Esophagus squamous epithelium (tissue), 5 donors: ENCODE measurements at places on chromosomes 2 and 18. TPM values are rescaled to one million over a fixed set of nuclear protein-coding genes. Genes with fewer than 3 reads are reported as not detected.

- DNase-seq, result no peak
Observed at GRCh38 chr18:50836521-50836957, 16.7 kb upstream of the MRO start.

RRM2 gene
- total RNA-seq, result 65.1 TPM

DNA sequence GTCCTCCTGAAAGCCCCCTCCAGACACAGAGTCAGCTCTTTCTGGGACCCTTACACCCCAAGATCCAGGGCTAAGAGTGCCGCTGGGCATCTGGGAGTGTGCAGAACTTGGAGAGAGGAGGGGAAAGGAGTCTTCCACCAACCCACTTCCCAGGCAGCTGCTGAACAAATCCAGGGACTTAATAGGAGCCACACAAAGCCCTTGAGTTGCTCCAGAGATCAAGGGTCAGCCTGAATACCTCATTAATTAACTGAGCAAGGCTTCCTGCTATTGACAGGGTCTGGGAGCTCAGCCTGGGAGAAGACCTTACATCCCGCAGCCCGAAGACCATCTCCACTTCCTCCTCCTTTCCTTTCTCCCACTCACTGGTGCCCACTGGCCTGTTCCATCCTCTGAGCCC, 108.3 kb downstream of the CELF4 start:
- no peak for DNase-seq

ALPP gene
- not detected for total RNA-seq

- DNase-seq, result no peak
Observed at GRCh38 chr2:160408173-160408958, 85.2 kb downstream of the RBMS1 start.

WDSUB1 gene
- 4.9 TPM for total RNA-seq

DNA sequence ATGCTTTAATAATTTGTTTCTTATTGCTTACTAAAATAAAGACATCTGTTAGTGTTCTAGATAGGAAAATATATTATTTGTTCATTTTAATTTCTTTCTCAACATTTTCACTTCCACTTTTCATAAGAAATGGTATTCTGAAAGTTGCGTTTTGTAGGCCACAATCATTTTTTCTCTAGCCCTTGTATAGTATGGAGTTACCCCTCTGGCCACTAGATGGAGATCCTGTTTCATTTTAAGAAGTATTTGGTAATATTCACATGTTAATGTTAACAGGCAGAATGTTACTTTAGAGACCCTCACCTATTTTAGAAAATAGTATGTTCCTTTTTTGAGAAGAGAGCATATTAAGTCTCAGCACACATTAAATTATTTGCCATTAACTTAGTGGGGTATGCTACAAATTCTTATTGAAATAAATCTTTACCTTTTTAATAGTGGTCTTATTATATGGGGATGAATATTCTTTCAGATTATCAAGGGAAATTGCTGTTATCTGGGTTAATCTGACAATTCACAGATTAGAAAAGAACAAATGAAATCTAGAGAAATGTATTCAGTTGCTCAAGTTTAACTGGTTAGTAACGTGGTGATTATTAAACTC, 73.9 kb upstream of the TTC27 start:
- no peak for DNase-seq

DNA sequence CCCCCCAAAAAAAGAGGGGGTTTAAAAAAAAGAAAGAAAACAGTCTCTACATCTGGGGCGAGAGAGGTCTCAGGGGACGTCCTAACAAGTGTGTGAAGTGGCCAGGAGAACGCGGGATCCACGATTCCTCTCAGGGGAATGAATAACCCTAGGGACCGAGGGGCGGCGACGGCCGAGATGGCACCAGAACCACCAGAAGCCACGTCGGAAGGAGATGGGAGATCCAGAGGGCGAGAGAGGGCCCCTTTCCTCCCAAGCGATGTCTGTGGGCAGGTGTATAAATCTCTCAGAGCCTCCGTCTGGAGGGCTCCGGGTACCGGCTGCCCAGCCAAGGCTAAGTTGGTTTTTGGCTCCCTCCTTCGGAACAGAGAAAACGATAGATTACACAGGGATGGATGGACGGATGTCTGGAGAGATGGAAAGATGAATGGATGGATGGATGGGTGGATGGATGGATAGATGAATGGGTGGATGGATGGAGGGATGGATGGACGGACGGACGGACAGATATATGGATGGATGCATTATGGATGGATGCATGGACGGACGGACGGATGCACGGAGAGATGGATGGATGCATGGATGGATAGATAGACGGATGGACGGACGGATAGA, 1.7 kb downstream of the EPHA4 start:
- no peak for DNase-seq

DNA sequence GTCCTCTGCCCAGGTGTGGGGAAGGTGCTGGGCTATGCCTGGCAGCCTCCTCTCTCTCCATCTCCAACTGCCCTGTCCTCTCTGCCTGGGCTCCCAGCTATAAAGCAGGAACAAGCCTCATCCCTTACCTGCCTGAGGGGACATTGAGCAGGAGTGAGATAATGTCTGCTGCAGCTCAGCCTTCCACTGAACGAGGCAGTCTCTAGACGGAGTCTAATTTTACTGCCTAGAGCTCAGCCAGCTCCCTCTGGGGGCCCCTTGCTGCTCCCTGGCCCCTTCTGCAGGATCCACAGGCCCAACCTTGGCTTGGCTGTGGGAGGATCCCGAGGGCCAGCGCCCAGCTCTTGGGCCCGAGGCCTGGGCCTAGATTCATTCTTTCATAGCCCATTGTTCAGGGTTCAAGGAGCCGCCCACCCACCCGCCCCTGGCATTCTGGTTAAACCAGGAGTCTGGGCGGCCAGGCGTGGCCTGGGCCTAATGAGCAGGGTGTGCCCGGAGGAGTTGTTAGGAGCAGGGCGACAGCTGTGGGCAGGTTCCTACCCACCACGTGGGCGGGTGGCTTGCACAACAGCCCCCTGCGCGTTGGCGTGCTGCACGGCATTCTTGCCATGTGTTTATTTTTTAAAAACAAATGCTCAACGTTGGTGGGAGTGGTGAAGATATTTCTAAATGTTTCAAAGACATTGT, 44.6 kb downstream of the FOSL2 start:
- DNase-seq, result no peak

GRCh38 chr2:3116371-3116770, 261.2 kb downstream of the EIPR1 start:
- no peak for DNase-seq

DNA sequence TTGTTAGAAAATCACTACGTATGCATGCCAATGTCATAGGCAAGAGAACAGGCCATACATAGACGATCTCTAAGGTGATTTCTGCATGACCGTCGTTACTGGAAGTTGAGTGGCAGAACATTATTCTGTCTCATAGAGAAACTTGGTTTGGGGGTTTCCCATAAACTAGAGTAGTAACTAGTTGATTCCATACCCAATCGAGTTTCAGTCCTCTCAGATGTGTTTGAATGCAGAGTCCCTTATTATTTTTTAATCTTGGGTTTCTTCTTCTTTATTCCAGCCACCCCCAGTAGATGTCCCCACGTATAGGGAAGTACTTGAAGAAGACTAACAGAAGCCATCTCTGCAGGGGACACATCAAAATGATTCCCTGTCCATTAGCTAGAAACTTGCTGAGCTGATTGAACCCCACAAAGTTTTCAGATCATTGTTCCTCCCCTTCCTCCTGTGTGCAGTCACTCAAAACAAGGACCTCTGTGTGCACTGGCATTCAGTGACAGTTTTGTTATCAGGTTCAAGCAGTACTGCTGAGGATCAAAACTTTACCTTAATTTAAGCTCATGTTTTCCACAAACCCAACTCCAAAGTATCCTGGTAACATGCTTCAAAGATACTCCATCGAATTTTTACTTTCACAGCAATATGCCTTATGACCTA, 68.4 kb upstream of the CDCA7 start:
- DNase-seq, result no peak

GRCh38 chr2:205474741-205475415, 207.4 kb upstream of the NRP2 start:
- no peak for DNase-seq

VWA3B gene
- not detected for total RNA-seq

GRCh38 chr2:159987181-159987580, 75.2 kb downstream of the PLA2R1 start:
- DNase-seq, result no peak

GRCh38 chr2:190357600-190357999, 14.2 kb downstream of the INPP1 start:
- DNase-seq, result no peak

LRRC30 gene
- not detected for total RNA-seq

TWIST2 gene
- total RNA-seq, result 33.0 TPM

DTYMK gene
- total RNA-seq, result 14.6 TPM

DNA sequence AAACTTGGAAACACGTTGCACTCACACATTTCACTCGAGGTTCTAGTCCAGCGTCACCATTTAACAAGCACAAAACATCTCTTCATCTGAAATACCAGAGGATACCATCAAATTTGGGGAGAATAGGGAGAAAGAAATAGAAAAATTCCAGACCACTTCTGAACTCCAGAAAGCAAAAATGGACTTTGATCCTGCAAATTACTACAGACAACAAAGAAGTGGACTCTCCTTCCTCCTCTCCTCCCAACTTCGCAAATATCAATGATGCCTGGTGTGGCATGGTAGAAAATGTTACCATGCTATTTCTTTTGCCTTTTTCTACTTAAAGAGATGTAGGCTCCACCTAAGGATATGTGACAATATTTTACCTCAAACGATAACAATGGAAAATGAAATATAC, 13.5 kb downstream of the UXS1 start:
- DNase-seq, result no peak

CPO gene
- total RNA-seq, result not detected

DNA sequence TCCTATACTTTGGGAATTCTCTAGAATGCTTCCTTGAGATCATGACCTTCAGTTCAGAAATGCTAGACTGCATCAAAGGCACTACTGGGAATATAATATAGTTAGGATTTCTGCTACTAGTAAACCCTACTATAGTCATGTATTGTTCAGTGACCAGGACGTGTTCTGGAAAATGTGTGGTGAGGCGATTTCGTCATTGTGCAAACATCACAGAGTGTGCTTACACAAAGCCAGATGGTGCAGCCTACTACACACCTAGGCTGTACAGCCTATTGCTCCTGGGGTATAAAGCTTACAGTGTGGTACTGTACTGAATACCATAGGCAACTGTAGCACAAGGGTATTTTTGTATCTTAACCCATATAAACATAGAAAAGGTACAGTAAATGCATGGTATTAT, 13.0 kb downstream of the CXCR4 start:
- DNase-seq, result no peak

CENPA gene
- total RNA-seq, result 3.4 TPM

DNA sequence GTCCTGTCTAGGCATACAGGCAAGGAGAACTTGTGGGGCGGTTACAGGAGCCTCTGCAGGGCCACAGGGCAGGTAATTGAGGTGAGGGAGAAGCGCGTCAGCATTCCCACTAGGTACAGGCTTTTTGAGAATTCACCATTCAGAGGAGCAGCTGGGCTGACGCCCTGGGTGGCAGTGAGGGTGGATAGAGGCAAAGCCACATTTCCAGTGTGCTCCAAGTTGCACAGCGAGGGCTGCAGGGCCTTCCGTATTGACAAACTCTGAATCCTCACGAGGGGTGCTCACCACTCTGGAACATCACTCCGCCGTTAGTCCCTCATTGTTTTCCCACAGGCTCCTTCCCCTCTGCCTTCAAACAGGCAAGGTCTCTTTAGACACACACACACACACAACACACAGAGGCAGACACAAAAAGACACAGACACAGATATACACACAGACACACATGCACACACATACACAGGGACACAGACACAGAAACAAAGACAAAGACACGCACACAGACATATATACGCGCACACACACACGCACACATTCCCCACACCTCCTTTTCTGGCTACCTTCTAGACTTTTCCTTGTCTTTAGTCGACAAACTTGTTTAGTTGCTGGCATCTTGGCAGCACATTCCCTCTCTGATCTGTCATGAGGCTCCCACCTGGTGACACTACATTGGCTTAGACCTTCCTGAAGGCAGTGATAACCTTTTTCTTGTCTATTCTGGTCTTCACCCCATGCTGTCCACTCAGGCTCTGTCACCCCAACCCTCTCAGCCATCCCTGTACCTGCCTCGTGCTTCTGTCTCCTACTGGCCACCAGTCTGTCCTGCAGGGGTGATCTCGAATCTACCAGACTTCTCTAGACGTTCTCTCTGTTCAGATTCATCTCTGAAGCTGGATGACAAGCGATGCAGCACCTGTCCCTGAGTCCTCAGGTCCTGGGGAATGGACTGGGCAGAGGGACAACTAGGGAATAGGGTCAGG, 136.8 kb downstream of the ALPK2 start:
- no peak for DNase-seq
